HCT116 (cell line): ENCODE measurements at places on chromosomes 1 and 21. TPM values are rescaled to one million over a fixed set of nuclear protein-coding genes. Genes with fewer than 3 reads are reported as not detected.
A peak's percentile ranks its signal among the peaks of the same experiment; 100 is the strongest.

- no peaks in the 10 kb centered on the region for H3K4me1 ChIP-seq
- no peaks in the 10 kb centered on the region for H3K27me3 ChIP-seq
- H3K4me3 ChIP-seq, result no peak overlapping the region
- H3K27ac ChIP-seq, result no peak overlapping the region
- DNase-seq, result no peak
Observed at GRCh38 chr1:174433451-174433850, 14.3 kb upstream of the GPR52 start.

GRCh38 chr1:36715797-36716196, 233.1 kb upstream of the CSF3R start:
- H3K4me1 ChIP-seq, result no peaks in the 10 kb centered on the region
- peaks cover 63% of the 10 kb centered on the region for H3K27me3 ChIP-seq
- no peak for DNase-seq

- no peak overlapping the region for H3K4me3 ChIP-seq
- H3K27me3 ChIP-seq, result no peaks in the 10 kb centered on the region
- no peaks in the 10 kb centered on the region for H3K36me3 ChIP-seq
- H3K27ac ChIP-seq, result no peak overlapping the region
Observed at GRCh38 chr1:200172311-200172710, 144.8 kb downstream of the NR5A2 start.

DNA sequence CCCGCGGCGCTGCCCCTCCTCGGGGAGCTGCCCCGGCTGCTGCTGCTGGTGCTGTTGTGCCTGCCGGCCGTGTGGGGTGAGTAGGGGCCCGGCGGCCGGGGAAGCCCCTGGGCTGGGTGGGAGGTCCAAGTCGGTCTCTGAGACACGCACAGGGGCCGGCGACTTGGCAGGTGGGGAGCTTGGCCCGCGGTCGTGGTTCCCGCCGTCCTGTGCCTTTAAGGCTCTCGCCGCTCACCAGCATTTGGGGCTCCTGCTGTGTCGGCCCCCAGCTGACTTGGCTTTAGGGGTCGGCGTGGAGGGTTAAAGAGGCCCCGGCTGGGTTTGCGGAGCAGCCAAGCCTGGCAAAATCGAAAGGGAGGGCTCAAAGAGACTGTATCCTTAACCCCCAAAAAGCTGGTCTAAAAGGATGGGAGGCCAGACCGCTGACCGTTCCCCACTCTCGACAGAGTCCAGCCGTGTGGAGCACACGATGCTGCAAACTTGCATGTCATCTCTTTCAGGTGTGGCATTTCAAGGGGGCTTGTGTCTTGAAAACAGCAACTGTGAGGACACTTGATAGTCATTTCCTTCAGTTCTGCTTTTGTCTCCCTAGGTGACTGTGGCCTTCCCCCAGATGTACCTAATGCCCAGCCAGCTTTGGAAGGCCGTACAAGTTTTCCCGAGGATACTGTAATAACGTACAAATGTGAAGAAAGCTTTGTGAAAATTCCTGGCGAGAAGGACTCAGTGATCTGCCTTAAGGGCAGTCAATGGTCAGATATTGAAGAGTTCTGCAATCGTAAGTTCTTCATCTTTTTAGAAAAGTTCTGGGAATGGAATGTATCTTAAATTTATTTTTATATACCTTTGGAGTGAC, 540 bp downstream of the CD55 start:
- DNase-seq, result no peak
- H3K27ac ChIP-seq, result peak overlapping the region; percentile 83
- H3K36me3 ChIP-seq, result peaks cover 13% of the 10 kb centered on the region
- peak overlapping the region; percentile 74 for H3K4me3 ChIP-seq
- H3K4me1 ChIP-seq, result peaks cover 6% of the 10 kb centered on the region; the same call in 1 of the 2 replicates

DNA sequence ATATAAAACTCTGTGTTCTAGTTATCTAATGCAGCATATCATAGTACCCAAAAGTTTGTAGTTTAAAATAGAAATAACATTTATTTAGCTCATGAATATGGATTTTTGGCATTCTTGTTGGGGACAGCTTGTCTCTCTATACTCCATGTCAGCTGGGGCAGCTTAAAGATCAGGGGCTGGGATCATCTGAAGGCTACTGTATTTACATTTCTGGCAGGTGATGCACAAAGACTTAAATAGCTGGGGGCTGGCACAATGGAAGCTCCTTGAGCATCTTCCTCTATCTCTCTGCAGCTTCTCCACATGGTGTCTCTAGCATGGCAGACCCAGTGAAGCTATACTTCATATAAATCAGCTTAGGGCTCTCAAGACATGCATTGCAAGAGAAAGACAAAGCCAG, 55.6 kb upstream of the DAB1 start:
- no peaks in the 10 kb centered on the region for H3K27me3 ChIP-seq
- no peaks in the 10 kb centered on the region for H3K36me3 ChIP-seq
- no peak overlapping the region for H3K4me3 ChIP-seq
- DNase-seq, result no peak
- H3K27ac ChIP-seq, result no peak overlapping the region

GRCh38 chr1:40075266-40075665, 21.8 kb downstream of the PPT1 start:
- H3K27me3 ChIP-seq, result no peaks in the 10 kb centered on the region
- peaks cover 51% of the 10 kb centered on the region for H3K36me3 ChIP-seq
- no peak overlapping the region for H3K27ac ChIP-seq
- H3K4me1 ChIP-seq, result no peaks in the 10 kb centered on the region
- H3K4me3 ChIP-seq, result no peak overlapping the region

The XCL2 gene
- not detected for total RNA-seq

The HSD11B1 gene
- 0.27 TPM for total RNA-seq
